ENCODE measurements at places on chromosomes 7 and 10.
A peak's percentile ranks its signal among the peaks of the same experiment; 100 is the strongest.

- DNase-seq, result no peak
Observed at GRCh38 chr7:2260820-2261219, 18.8 kb downstream of the NUDT1 start.

GRCh38 chr7:8618441-8619070, 185.1 kb downstream of the NXPH1 start:
- no peak for DNase-seq

DNA sequence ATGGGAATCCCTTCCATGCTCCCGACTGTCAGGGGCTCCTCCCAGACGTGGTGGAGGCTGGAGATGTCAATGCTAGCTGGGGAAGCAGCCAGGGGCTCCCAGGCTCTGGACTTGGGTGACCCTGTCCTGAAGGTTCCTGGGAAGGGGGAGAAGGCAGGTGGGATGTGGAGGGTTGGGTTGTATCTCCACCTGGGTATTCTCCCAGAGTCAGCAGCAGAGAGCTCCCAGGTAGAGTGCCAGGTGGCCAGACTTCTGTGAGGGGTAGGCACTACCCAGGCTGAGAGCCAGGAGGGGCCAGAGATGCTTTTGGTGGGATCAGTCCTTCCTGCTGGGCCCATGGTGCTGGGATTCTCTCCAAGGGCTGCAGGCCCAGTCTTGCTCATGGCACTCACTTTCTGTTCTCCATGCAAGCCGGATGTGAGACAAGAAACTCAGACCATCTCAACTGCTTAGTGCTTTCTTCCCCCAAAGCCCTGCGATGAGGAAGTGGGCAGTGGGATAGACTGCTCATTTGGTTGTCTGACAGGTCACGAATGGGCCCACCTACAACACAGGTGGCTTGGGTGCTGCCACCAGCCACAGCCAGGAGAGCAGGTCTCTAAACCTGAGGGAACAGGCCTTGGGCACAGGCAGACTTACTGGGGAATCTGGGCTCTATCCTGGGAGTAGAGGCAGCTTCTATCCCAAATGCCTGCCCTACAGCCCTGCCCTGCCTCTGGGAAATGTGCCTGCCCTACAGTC, 52.5 kb upstream of the CAMK2B start:
- DNase-seq, result peak; percentile 68

- DNase-seq, result no peak
Observed at GRCh38 chr10:117945651-117946050, 101.1 kb downstream of the RAB11FIP2 start.

GRCh38 chr10:86795353-86795752, 38.9 kb downstream of the BMPR1A start:
- no peak for DNase-seq

GRCh38 chr10:70886921-70887665, 1.3 kb downstream of the PCBD1 start:
- DNase-seq, result no peak

- DNase-seq, result no peak
Observed at GRCh38 chr10:112880633-112881530, 69.2 kb upstream of the TCF7L2 start.

GRCh38 chr7:7761340-7761973, 43.0 kb upstream of the RPA3 start:
- DNase-seq, result no peak

DNA sequence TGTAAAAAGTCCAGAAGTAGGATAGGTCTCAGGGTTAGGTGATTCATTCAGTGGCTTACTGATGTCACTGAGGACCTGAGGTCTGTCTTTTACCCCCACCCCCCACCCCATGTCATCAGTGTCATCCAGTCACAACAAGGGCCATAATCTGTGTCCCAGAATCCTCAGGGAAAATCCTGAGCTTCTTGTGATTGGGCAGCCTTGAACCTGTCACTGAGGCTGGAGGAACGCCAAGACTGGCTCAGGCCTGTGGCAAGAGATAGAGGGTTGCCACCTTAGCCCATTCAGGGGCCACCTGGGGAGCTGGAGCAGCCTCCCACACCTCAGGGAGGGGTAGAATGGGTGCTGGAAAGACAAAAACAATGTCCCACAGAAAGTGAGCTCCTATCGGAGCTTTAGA, 29.7 kb downstream of the NUB1 start:
- DNase-seq, result no peak

DNA sequence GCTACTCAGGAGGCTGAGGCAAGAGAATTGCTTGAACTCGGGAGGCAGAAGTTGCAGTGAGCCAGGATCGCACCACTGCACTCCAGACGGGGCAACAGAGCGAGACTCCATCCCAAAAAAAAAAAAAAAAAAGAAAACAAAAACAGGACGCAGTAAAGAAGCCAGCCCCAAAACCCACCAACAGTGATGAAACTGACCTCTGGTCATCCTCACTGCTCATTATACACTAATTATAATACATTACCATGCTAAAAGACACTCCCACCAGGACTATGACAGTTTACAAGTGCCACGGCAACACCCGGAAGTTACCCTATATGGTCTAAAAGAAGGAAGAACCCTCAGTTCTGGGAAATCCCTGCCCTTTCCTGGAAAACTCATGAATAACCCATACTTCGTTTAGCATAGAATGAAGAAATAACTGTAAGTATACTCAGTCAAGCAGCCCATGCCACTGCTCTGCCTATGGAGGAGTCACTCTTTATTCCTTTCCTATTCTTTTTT, 40.0 kb upstream of the EIF4H start:
- no peak for DNase-seq

- no peak for DNase-seq
Observed at GRCh38 chr7:105835441-105835840, 41.0 kb downstream of the ATXN7L1 start.

DNA sequence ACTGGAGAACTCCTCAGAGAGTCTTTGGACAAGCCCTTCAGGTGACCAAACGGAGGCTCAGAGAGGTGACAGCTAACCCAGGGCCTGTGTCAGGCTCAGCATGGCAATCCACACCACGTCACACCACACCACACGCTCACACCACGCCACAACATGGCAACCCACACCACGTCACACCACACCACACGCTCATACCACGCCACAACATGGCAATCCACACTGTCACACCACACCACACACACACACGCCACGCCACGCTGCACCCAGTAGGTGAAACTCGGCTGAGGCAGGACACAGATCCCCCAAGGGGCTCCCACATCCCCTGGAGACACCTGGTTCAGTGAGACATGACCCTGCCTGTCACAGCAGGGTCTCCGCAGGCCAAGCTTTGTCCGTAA, 107.3 kb downstream of the PDGFA start:
- no peak for DNase-seq

DNA sequence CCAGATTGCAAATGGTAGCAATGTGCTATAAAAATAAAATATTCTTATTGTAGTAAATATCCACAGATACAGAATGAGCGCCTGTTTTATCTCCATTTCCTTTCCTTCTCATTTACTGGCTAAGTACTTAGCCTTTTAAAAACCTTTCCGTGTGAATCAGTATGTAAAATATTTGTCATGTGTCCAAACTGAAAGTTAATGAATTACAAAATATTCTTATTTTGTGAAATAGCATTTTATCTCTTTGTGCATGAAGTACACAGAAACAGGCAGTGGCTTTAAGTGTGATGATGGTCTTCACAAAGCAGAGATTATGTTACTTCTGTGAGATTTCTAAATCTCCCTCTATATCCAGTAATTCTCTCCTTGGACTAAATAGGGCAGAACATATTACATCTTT, 56.7 kb upstream of the KIAA1217 start:
- no peak for DNase-seq

DNA sequence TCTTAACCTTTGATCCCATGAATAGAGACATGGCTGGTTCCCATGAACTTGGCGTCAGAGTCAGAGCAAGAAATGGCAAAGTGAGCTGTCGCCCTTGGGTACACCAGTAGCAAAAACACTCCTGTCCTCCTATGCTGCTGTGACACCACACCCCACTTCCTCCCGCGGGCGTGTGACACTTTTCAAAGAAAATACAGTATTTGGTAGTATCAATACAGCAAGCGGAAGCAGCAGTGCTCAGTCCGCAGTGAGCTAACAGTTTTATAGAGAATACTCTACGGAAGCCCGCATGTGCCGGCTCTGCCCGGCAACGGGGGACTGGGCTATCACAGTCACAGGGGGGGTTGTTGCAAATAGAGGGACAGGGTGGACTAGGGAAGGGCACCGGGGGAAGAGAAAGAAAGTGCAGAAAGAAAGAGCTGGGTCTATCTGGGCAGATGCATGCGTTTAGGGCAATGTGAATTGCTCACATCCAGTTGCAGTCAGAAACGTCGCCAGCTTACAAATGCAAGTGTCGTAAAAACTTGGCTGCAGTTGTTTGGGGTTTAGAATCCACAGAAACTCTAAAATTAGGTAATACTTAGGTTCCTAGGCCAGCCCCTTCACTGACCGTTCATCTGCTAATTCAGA, 49.8 kb downstream of the PRKCQ start:
- no peak for DNase-seq

GRCh38 chr7:83672157-83672556, 23.2 kb upstream of the SEMA3E start:
- DNase-seq, result no peak

- DNase-seq, result no peak
Observed at GRCh38 chr7:124171068-124171467, 138.2 kb upstream of the TMEM229A start.

- DNase-seq, result no peak
Observed at GRCh38 chr7:138470391-138471157, 10.5 kb downstream of the TRIM24 start.

DNA sequence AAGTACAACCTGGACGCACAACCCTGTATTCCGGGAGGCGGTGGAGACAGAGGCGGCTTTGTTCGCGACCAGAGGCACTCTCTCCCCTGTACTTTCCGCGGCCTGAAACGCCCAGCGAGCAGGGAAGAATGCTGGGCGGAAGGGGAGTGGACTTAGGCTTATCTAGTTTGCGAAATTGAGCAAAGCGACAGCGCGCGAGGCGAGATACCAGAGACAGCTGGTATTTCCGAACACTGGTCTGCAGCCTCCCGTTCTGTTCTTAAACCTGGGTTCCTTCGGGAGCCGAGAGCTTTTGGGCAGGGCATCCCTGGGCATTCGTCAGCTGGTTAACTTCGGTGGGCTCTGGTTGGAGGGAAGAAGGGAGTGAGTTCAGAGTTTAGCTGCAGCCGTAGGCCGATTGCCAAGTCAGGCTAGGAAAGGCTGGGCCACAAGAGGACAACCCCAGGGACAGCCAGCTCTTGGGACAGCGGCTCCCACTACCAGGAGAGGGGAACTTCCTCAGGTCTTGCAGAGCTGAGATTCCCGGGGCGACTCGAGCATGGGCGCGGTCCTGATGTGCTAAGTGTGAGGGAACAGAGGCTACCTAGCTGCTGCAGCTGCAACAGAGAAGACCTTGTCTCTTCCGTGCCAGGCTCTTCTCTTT, 3.9 kb downstream of the HMX3 start:
- DNase-seq, result no peak

- no peak for DNase-seq
Observed at GRCh38 chr7:81158189-81158588, 239.3 kb upstream of the SEMA3C start.

GRCh38 chr7:148056406-148056805, 534.2 kb upstream of the C7orf33 start:
- no peak for DNase-seq

GRCh38 chr10:89257581-89257980, 6.0 kb upstream of the LIPA start:
- no peak for DNase-seq

GRCh38 chr7:19963695-19964094, 190.3 kb upstream of the TMEM196 start:
- no peak for DNase-seq

- no peak for DNase-seq
Observed at GRCh38 chr10:121681997-121682687, 83.9 kb upstream of the FGFR2 start.

DNA sequence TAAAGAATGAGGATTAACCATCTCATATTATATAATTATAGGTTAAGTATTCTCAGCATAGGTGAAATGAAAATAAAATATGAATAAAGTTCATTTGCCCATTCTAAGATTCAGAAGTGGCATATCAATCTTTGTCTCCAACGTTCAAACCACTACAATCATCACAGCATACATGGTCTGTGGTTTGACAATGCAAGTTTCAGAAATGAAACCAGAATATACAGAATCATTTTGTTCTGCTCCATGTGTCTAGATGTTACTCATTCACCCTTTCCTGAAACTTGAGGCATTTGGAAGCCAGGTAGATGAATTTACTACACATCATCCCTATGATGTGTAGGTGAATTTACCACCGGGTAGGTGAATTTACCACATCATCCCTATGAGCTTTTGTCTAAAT, 44.5 kb upstream of the PPP1R3A start:
- no peak for DNase-seq

- DNase-seq, result no peak
Observed at GRCh38 chr10:111081595-111081994, 4.8 kb downstream of the ADRA2A start.

DNA sequence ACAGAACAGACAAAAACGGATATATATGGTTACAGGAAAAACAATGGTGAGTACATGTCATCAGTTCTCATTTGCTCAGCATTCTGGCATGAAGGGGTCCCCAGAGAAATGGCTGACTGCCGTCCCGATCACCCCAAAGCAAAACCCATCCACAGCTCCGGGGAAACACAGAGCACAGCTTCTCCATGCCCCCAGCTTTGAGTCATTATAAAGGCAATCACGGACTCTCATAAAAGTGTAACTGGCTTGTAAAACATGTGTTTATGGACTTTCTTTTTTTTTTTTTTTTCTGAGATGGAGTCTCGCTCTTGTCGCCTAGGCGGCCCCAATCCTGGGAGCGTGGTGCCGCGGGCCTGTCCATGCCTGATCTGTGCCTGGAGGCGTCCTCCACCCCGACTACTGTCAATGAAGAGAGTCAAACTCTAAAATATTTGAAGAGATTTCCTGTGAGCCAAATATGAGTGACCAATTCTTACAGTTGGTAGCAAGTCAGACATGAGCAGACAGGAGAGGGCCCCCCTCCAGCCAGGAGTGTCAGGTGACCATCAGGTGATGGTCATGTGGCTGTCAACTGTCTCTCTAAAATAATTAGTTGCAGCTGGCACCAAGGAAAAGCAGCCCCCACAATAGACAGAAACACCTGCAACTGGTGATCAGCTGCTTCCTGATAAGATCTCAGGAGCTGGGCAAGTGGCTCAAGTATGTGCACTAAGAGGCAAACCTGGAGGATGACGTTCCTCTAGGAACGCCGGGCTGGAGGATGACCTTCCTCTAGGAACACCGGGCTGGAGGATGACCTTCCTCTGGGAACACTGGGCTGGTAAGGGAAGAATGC, 21.7 kb upstream of the NOM1 start:
- no peak for DNase-seq

DNA sequence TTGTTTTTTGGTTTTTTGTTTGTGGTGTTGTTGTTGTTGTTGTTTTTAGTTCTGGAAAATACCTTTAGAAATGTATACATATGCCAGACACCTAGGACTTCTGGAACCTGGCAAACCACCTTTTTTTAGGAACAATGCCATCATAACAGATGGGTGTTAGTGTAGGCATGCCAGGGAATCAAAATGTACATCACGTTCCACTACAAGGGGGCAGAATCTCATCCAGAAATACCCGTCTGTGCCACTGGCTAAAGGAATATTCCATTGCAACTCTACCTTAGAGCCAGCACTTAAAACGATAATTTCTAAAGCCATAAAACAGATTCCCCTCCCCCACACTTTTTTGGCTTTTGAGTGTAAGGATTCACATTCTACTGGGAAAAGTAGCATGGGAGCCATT, 239.8 kb downstream of the ETV1 start:
- no peak for DNase-seq

- DNase-seq, result no peak
Observed at GRCh38 chr7:36217961-36218284, 64.9 kb downstream of the EEPD1 start.

- DNase-seq, result peak; percentile 33
Observed at GRCh38 chr7:55641811-55642210, 69.5 kb upstream of the VOPP1 start.
